NCI-H1436 treated with DMSO at 0.1 percent for 48 hours (cell line): ENCODE measurements at places on chromosomes 12 and 14.

DNA sequence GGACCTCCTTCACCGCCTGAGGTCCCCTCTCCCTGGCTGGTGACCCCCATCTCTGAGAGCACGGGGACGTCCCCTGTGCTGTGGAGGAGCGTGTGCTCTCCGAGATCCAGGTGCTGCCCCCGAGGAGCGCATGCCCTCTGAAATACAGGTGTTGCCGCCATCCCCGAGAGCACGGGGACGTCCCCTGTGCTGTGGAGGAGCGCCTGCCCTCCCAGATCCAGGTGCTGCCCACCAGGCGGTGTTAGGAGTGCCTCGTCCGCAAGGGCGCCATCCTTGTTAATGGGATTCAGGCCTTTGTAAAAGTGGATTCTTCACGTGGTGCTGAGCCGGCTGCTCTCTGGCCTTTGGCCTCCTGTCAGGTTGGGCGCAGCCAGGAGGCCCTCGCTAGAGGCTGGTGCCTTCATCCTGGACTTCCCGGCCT lies 10.1 kb downstream of the NOC4L start:
- no peak for DNase-seq

DNA sequence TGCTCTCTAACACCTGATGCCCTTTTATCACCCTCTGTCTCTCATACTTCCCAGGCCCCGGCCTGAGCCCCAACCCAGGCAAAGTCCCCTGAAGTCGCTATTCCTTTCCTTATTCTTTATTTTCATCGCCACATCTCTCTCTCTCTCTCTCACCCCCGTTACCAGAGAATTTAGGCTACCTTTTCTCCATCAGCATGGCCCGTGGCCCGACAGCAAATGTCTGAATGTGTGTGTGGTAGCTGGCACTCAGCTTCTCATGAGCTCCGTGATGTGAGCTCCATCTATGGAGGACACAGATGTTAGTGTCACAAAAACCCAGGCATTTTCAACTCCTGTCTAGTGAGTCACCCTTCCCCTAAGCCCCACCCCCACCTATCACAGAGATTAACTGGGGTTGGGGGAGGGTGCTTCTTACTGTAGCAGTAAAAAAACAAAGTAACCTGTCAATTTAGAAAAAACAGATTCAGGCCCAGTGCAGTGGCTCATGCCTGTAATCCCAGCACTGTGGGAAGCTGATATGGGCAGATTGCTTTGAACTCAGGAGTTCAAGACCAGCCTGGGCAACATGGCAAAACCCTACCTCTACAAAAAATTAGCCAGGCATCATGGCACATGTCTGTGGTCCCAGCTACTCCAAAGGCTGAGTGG lies 53.8 kb downstream of the VCPKMT start:
- DNase-seq, result no peak

GRCh38 chr12:90995010-90995409 lies 9.8 kb downstream of the EPYC start:
- no peak for DNase-seq

DNA sequence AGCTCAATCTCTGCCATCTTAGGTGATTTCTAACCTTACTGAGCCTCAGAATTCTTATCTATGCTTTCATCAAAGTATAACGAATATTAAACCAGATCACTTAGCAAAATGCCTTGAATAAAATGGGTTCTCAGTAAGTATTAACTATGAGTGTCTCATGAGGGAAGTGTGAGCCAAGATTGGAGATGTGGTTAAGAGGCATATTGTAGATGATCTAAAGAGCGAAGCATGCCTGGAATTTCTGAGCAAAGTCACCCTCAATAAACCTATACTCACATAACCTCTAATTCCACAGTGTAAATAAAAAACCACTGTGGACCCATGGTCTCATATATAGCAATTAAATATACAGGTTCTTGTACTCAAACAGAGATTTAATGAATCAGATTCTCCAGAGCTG lies 193.1 kb upstream of the FSCB start:
- no peak for DNase-seq
